ENCODE measurements at places on chromosomes 1 and 21.

GRCh38 chr1:1320666-1321448, 3.6 kb downstream of the INTS11 start:
- DNase-seq, result no peak

GRCh38 chr1:240691909-240692705, 80.2 kb upstream of the GREM2 start:
- no peak for DNase-seq

DNA sequence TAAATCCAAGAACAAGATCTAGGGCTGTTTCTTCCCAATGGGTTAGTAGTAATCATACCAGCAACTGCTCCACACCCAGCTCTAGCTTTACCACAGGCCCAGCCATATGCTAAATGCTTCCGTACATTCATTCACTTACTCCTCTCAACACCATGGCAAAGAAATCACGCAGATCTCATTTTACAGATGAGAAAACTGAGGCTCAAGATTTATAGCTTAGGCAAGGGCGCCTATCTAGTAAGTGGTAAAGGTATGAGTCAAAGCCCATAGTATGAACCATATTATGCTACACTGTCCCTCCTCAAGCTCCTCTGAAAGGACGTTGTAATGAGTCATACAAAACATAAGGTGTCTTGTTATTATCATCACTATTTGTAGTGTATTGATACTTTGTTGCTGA, 82.2 kb downstream of the NIBAN1 start:
- no peak for DNase-seq

DNA sequence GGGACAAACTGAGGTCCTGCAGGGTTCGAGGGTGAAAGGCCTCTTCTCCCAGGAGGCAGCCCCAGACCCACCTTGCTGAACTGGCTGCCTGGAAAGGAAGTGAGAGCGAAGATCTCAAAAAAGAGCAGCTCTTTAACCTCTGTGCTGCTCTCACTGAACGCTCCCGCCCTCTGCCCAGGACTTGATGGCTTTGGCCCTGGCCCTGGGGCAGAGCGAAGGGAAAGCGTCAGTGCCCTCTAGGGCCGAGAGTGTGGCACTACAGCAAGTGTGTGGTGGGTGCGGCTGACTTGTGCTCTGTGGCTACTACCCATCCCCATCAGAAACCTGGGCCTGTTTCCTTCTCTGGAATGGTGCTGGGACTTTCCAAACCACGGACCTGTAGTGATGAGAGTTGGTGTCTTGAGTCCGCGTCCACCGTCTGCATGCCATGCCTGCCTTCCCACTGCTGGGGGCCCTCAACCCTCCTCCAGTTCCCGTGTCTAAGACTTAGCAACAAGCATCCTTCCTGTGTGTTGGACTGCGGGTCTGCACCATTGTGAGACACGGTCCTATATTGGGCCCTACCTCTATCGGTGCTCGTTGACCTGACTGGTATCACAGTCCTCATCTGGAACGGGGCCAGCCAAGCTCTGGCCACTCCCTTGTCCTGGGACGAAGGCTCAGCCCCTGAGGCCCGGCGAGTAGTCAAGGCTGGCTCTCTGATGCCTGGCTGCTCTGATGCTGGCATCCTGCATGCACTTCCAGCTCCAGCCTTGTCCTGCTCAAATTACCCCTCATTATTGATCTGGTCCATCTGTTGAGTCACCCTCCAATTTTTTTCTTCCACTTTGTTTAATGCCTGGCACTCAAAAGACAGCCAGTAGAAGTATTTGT, 180.3 kb downstream of the DISC1 start:
- DNase-seq, result peak; percentile 34

GRCh38 chr1:57058652-57059501, 93.1 kb upstream of the C8B start:
- DNase-seq, result no peak

GRCh38 chr21:15947677-15948076, 217.9 kb downstream of the USP25 start:
- no peak for DNase-seq

DNA sequence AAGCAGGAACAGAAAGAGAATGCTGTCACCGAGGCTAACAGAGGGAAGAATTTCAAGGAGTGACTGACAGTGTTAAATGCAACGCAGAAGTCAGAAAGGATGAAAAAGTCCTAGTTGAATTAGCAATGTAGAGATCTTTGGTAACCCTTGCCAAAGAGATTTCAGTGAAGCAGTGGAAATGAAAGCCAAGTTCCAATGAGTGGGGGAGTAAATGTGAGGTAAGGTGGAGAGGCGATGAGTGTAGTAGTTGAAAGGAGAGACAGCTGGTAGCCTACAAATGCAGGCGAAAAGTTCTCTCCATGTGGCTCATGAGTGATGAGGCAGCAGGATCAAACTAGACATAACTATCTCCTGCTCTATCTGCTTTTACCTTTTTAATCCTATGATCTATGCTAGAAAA, 74.6 kb upstream of the IPO9 start:
- DNase-seq, result no peak

DNA sequence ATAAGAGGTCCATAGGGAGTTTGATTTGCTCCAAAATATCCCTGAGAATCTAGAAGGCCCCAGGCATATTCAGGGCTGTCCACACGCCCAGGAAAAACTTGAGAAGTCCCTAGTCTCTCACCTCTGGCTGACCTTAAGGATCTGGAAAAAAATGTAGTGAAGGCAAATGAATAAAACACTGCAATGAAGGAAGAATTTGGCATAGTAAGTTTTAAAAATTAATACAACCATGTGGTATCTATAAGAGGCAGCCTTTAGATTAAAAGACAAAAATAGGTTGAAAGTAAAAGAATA, 91.3 kb downstream of the COLGALT2 start:
- no peak for DNase-seq

- DNase-seq, result no peak
These were observed 91.2 kb downstream of the AJAP1 start for GRCh38 chr1:4745560-4745959.

DNA sequence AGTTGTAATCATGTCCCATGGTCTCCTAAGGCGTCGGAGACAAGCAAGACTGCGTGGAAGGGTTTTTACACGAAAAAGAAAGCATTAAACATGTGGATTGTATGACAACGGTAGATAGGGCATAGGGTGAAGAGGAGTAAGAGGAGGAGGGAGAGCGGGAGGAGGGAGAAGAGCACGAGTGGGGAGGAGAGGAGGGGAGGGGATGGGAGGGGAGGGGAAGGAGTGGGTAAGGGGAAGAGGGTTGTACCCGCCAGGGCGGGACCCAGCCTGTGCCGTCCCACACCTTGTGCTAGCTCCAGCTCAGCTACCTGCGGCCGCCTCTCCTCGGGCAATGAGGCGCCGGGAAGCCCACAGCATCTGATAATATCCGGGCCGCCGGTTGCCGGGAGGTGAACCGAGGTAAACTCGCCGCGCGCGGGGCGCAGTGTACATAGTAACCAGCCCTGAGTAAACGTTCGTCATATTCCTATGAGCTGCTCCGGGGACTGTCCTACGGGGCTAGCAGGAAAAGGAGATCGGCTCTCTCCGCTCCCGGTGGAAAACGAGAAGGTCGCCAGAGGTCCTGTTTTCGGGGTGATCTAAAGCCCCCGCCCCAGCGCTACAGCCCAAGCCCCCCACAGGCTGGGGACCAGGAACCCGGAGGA, 449 bp upstream of the RCAN3 start:
- no peak for DNase-seq

DNA sequence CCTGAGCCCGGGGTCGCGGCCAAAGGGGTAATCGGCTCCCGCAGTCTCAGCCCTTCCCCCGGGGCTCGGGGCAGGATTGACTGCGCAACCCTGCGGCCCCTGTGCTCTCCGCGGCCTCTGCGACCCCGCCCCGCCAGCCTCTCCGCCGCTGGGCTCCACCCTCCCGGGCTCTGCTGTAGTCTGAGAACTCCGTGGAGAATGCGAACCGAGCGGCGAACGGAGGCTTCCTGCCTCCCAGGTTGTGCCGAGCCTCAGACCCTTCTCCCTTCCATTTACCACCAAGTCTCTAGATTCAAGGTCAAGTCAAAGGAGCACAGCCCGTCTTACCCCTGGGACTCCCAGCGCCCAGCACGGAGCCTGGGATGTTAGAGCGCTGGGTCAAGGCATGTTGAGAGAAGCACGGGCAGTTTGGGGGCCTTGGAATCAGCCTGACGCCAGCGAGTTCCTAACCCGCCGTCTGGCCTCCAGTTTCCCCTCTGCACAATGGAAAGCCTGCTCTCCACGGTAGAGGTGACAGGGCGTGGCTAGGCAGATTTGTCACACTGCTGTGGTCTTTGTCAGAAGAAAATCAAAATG, 3.0 kb downstream of the ATP2B4 start:
- no peak for DNase-seq

- no peak for DNase-seq
These were observed 92.5 kb downstream of the CDC42BPA start for GRCh38 chr1:227225715-227226346.

- no peak for DNase-seq
These were observed 143.9 kb downstream of the CLIC6 start for GRCh38 chr21:34812504-34813265.

DNA sequence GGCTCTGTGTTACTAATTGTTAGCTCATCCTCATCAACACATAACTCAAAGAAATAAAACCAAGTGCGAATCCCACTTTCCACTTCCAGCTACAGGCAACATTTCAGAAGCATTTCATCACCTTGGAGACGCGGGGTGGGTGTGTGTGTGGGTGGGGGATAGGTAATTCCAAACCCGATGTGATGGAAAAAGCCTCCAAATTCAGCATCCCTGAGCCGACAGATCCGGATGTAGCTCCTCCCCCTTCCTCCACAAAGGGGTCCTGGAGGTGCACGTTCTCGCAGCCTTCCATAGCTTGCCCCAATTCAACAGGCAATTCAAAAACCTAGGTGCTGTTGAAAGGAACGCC, 486 bp downstream of the HSPA13 start:
- no peak for DNase-seq

DNA sequence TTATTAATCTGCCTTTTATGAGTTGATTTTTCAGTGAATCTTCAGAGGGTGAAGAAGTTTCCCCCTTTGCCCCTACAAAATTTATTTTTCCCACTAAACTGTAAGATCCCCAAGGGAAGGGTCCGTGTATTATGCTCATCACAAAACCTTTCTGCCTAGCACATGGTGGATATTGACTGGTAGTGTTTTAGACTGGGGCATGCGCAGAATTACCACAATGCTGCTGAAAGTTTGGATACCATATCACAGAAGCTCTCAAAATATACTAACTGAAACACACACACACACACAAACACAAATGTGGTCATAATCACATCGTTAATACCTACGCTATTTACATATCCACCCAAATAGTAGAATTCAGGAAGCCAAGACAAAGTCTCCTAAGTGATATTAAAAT, 28.0 kb upstream of the DMRTB1 start:
- no peak for DNase-seq

- DNase-seq, result no peak
These were observed 19.4 kb downstream of the DNM3 start for GRCh38 chr1:171860696-171861095.

DNA sequence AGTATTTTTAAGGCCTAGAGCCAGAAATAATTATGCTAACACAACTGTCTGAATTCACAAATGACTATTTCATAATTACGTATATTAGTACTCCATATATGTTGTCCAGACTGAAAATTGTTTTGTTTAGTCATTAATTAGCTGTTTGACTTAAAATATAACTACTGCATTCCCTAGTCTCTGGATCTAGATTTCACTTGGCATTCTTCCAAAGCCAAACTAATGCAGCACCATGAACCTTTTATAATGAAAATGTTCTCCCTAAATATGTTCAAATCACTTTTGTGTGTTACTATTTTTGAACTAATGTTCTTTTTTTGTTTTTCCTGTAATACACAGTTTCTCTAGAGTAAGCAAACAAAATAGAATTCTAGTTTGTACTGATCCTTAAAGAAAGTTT, 46.1 kb downstream of the CAMTA1 start:
- no peak for DNase-seq

DNA sequence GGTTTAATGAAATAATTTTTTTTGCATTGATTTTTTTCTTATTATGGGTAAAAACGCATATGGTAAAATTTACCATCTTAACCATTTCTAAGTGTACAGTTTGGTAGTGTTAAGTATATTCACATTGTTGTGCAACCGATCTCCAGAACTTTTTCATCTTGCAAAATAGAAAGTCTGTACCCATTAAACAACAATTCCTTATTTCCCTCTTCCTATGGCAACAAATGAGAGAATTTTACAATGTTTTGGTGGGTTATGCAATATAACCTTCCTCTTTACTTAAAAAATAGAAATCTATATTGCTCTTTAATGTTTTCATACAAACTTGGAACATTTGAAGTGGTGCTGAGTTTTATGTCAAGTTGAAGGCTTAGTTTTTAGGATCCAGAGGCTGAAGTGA, 26.6 kb downstream of the MAP3K7CL start:
- no peak for DNase-seq

- no peak for DNase-seq
These were observed 178.3 kb downstream of the ZSCAN20 start for GRCh38 chr1:33650708-33651107.

- no peak for DNase-seq
These were observed 1.6 kb upstream of the DNMT3L start for GRCh38 chr21:44263221-44263760.

DNA sequence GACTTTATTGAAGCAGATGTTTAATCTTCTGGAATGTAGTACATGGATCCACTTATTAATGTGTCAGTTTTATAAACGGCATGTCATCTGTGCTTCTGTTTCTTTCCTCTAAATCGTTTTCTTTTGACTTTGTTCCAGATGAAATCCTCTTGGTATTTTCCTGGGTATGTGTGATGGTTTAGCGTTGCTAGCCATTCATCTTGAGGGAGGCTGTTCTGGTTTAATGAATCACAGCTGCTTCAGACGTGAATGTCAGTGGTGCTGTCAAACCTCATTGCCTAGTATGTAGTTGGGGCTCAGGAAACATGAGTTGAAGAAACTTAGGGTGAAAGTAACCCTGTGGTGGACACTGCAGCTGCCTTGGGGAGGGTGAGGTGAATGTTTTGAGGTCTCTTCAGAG, 33.2 kb downstream of the KCNK1 start:
- DNase-seq, result no peak

DNA sequence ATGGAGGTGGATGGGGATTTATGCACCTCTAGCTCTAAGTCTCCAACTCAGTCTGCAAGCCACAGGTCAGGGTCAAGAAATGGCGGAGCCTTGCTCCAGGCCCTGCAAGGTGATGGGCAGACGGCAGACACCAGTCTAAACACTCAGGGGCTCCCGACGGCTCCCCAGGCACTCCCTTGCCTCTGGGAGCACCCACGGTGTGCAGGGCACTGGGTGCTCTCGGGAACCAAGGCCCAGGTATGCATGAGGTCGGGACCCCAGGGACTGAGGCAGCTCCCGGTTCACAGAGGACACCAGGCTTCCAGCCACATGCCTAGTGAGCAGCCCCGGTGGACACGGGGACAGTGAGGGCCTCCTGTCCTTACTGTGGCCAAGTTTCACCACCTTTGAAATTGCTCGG, 53.1 kb upstream of the TTC34 start:
- DNase-seq, result no peak

GRCh38 chr1:32919811-32920733, 18.9 kb upstream of the TMEM54 start:
- no peak for DNase-seq

- DNase-seq, result peak; percentile 56
These were observed 27.6 kb downstream of the INPP5B start for GRCh38 chr1:37919277-37919676.
